ENCODE measurements at places on chromosomes 13 and 19.

DNA sequence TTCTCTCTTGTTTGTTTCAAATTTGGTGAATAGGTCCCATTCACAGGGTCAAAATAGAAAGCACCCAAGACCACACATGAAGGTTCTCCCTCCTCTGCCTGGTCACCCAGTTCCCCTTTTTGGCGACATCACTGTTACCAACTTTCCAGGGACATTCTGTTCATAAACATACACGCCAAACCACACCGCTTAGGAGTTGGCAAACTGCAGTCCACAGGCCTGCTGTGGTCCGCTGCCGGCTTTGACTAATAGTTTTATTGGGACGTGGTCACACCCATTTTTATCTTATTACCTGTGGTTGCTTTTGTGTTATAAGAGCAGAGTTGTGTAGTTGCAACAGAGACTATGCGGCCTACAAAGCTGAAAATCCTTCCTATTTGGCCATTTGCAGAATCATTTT is 24.2 kb downstream of the UHRF1 start:
- no peak for DNase-seq

- DNase-seq: no peak
These were observed 24.9 kb upstream of the PIK3R2 start for GRCh38 chr19:18128044-18128443.

- DNase-seq: no peak
These were observed 10.0 kb downstream of the NDUFB7 start for GRCh38 chr19:14561847-14562351.

DNA sequence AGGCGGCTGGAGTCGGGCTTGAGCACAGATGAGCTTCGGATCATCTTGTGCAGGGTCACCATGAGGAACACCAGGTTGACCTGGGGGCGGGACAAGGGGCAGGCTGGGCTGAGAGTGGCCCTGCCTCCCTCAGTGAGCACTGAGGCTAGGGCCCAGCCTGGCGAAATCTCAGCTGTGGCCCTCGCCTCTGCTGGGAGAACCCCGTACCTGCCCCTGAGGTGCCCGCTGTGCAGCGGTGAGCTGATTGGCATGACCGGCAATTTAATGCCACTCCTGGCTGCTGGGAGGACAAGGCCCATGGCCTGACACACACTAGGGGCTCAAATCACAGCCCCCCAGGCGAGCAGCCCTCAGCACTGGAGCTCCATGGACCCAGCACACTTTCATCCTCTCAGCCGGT is 19.7 kb upstream of the ASF1B start:
- no peak for DNase-seq

GRCh38 chr13:32246468-32246867 is 68.7 kb downstream of the ZAR1L start:
- DNase-seq: no peak

GRCh38 chr19:30930941-30931706 is 418.1 kb downstream of the TSHZ3 start:
- DNase-seq: no peak

DNA sequence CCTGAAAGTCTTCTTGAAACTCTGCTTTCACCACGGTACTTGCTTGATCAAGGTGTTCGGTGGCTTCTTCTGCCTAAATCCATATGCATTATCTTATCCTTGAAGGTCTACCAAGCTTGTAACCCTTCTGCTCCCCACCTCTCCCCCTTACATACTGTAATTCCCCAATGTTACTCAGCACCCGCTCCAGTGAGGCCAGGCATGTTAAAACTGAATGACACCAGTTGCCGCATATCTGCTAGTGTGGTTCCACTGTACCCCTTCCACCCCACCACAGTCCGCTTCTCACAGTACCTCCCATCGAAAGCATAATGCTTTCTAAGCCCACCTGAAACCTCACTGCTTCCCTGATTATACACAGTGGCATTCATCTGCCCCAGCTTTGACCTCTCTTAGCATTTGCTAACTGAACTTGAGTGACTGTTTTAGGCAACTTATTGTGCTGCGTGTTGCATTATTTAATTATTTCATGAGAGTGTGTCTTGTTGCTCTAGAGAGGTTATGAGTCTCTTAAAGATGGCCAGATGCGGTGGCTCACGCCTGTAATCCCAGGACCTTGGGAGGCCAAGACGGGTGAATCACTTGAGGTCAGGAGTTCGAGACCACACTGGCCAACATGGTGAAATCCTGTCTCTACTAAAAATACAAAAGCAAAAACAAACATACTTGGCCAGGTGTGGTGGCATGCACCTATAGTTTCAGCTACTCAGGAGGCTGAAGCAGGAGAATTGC is 87.6 kb upstream of the MBNL2 start:
- DNase-seq: no peak

Data from cortex of kidney (tissue), 1 donor.